ENCODE measurements at places on chromosomes 4 and X. TPM values are rescaled to one million over a fixed set of nuclear protein-coding genes. Genes with fewer than 3 reads are reported as not detected.

PITX2 gene
- total RNA-seq: 11.9 TPM

AFM gene
- total RNA-seq: 0.64 TPM

MAGEC3 gene
- total RNA-seq: 0.13 TPM

EDNRA gene
- total RNA-seq: 0.23 TPM

LAMP2 gene
- total RNA-seq: 67.5 TPM

RASL11B gene
- 0.64 TPM for total RNA-seq

MAMLD1 gene
- 2.8 TPM for total RNA-seq

KIAA0232 gene
- 27.2 TPM for total RNA-seq

TEX13D gene
- not detected for total RNA-seq

All from endothelial cell (in vitro differentiated cells).